H9 (cell line): ENCODE measurements at places on chromosomes 5 and 9. TPM values are rescaled to one million over a fixed set of nuclear protein-coding genes. Genes with fewer than 3 reads are reported as not detected.

GRCh38 chr5:54243483-54244080 is 66.8 kb downstream of the ARL15 start:
- DNase-seq: no peak
- no peak overlapping the region for H3K27ac ChIP-seq
- H3K4me3 ChIP-seq: no peak overlapping the region
- no peaks in the 10 kb centered on the region for H3K27me3 ChIP-seq

Gene SLC27A4
- 17.0 and 17.2 TPM in 2 replicates for total RNA-seq

DNA sequence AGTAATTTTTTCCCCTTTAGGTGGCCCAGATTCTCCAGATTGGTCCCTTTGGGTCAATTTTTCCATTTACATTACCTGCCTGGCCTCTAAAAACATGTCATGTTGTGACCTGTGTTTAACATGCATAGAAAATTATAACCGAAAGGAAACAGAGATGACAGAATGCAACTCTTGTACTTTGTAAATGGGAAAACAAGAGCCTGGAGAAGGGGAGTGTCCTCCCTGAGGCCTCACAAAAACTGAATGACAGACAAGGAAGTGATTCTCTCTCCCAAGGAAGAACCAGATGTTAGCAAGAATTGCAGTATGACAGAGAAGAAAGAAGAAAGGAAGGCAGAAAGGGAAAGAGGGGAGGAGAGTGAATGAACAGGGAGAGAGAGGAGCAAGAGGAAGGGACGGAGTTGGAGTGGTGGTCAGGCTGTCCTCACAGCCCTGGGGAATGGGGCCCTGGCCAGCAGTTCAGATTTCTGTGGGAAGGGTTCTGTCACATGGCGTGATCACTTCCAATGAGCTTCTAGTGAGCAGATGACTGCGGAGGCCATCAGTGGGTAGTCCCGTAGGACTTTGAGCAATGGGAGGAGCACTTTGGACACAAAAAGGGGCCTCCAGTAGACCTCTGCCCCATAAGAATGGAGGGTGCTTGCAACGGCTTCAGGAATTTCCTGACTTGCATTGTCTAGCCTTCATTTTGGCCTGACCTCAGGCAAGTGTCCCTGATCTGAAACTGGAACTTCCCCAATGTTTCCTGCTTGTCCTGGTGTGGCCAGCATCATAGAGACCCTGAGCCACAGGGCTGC is 31.6 kb downstream of the ABLIM3 start:
- H3K27me3 ChIP-seq: no peaks in the 10 kb centered on the region
- H3K36me3 ChIP-seq: no peaks in the 10 kb centered on the region
- no peaks in the 10 kb centered on the region for H3K4me1 ChIP-seq
- H3K27ac ChIP-seq: no peak overlapping the region
- H3K4me3 ChIP-seq: no peak overlapping the region
- DNase-seq: no peak

Gene CSF1R
- total RNA-seq: 0.13 TPM in 1 of 2 replicates, not detected in the other

- H3K4me3 ChIP-seq: no peak overlapping the region
- H3K27me3 ChIP-seq: no peaks in the 10 kb centered on the region
- H3K27ac ChIP-seq: no peak overlapping the region
Observed at GRCh38 chr5:126538579-126538978, 56.4 kb downstream of the ALDH7A1 start.

DNA sequence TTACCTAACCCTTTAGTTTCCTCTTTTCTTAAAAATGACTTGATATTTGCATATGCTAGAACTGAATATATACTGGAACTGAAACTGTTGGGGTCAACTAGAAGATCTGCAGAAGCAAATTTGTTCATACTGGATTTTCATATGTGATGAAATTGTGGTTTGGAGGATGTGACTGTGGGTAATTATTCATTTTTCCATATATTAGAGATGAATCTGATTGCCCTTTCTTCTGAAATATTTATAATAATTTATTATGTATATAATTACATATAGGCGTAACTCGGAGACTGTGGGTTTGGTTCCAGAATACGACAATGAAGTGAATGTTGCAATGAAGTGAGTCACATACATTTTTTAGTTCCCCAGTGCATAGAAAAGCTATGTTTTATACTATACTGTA is 149.1 kb downstream of the ATP10B start:
- no peak overlapping the region for H3K27ac ChIP-seq
- no peak for DNase-seq
- no peaks in the 10 kb centered on the region for H3K4me1 ChIP-seq
- no peak overlapping the region for H3K4me3 ChIP-seq

Gene PCDHA7
- 0.48 and 0.86 TPM in 2 replicates for total RNA-seq

DNA sequence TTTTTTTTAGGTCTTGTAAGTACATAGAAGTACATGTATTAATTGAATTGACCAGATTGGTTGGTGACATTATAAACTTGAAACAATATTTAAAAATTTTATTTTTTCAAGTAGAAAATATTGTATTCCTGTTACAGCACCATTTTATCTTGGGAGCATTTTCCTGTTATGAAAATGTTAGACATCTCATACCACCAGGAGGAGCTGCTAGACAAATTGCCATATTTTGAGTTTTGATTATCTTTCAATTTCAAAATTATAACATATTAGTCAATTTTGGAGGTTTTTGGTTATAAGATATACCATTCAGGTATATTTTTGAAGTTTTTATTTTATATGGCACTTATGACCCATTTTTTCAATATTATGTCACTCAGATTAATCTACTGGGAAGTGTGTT is 84.4 kb downstream of the CNTLN start:
- H3K4me3 ChIP-seq: no peak overlapping the region
- no peaks in the 10 kb centered on the region for H3K27me3 ChIP-seq
- DNase-seq: no peak
- no peaks in the 10 kb centered on the region for H3K4me1 ChIP-seq

- H3K4me1 ChIP-seq: peaks cover 3% of the 10 kb centered on the region; the same call in 1 of the 2 replicates
- peaks cover 5% of the 10 kb centered on the region; the same call in 2 of the 3 replicates for H3K36me3 ChIP-seq
- DNase-seq: no peak
- no peaks in the 10 kb centered on the region; the same call in 1 of the 2 replicates for H3K27me3 ChIP-seq
- no peak overlapping the region for H3K27ac ChIP-seq
Observed at GRCh38 chr5:82719368-82719767, 357.8 kb downstream of the TMEM167A start.

Gene AP3S1
- total RNA-seq: 74.5 and 78.4 TPM in 2 replicates

- H3K4me3 ChIP-seq: no peak overlapping the region
- H3K27ac ChIP-seq: no peak overlapping the region
- no peaks in the 10 kb centered on the region for H3K27me3 ChIP-seq
- no peaks in the 10 kb centered on the region; the same call in 1 of the 2 replicates for H3K4me1 ChIP-seq
Observed at GRCh38 chr9:14097215-14097614, 216.7 kb downstream of the NFIB start.

DNA sequence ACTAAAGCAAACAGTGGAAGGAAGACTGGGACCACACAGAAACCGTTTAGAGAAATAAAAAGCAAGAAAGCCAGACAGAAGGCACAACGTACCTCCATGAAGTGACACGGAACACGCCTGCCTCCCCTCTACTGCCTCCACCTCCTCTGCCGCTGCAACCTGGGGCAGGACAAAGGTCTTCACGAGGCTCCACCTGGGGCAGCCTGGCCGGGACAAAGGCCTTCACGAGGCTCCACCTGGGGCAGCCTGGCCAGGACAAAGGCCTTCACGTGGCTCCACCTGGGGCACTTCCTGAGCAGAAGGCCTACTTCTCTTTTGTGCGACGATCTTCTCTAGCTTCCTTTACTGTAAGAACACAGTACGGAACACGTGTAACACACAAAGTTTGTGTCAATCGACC is 11.7 kb downstream of the QSOX2 start:
- DNase-seq: no peak
- no peak overlapping the region for H3K27ac ChIP-seq
- peaks cover 11% of the 10 kb centered on the region for H3K36me3 ChIP-seq

- H3K4me1 ChIP-seq: no peaks in the 10 kb centered on the region
- no peak for DNase-seq
- no peak overlapping the region for H3K4me3 ChIP-seq
- H3K27me3 ChIP-seq: no peaks in the 10 kb centered on the region
Observed at GRCh38 chr9:137761032-137761431, 116.5 kb upstream of the CACNA1B start.

- H3K36me3 ChIP-seq: peaks cover 2% of the 10 kb centered on the region; the same call in 2 of the 3 replicates
- DNase-seq: no peak
- no peak overlapping the region for H3K4me3 ChIP-seq
- peaks cover 6% of the 10 kb centered on the region; the same call in 1 of the 2 replicates for H3K4me1 ChIP-seq
- H3K27me3 ChIP-seq: no peaks in the 10 kb centered on the region; the same call in 1 of the 2 replicates
Observed at GRCh38 chr9:16866587-16866986, 3.9 kb downstream of the BNC2 start.

DNA sequence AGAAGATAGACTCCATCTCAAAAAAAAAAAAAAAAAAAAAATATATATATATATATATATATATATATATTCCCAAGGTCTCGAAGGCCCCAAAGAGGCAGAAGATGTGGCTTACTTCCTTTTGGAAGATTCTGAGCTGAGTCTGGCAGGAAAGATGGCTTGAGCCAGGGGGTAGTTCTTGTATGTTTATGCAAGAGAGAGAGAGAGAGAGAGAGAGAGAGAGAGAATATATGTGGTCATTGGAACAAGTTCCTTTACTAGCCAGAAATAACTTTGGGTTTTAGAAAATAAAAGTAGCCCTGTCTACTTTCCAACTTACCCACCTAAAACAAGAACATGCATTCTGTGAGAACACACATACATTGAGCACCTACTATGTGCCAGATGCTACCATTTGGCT is 17.6 kb downstream of the NCS1 start:
- no peaks in the 10 kb centered on the region for H3K27me3 ChIP-seq
- H3K4me1 ChIP-seq: 0 out of 2 replicates have a peak, but pooled peaks cover 3% of the 10 kb centered on the region
- no peaks in the 10 kb centered on the region for H3K36me3 ChIP-seq
- H3K4me3 ChIP-seq: no peak overlapping the region
- DNase-seq: no peak
- no peak overlapping the region for H3K27ac ChIP-seq

Gene CYLC2
- total RNA-seq: not detected in 2 replicates

GRCh38 chr5:7869474-7870136 is 657 bp downstream of the MTRR start:
- H3K27ac ChIP-seq: no peak overlapping the region
- H3K27me3 ChIP-seq: no peaks in the 10 kb centered on the region
- H3K36me3 ChIP-seq: peaks cover 45% of the 10 kb centered on the region
- no peaks in the 10 kb centered on the region for H3K4me1 ChIP-seq

Gene BNIP1
- total RNA-seq: 8.0 and 8.8 TPM in 2 replicates

- no peak for DNase-seq
- H3K27me3 ChIP-seq: peaks cover 45% of the 10 kb centered on the region
- no peak overlapping the region for H3K27ac ChIP-seq
- H3K36me3 ChIP-seq: no peaks in the 10 kb centered on the region
- H3K4me3 ChIP-seq: no peak overlapping the region; the same call in 2 of the 3 replicates
Observed at GRCh38 chr9:97845130-97845529, 7.9 kb upstream of the FOXE1 start.

DNA sequence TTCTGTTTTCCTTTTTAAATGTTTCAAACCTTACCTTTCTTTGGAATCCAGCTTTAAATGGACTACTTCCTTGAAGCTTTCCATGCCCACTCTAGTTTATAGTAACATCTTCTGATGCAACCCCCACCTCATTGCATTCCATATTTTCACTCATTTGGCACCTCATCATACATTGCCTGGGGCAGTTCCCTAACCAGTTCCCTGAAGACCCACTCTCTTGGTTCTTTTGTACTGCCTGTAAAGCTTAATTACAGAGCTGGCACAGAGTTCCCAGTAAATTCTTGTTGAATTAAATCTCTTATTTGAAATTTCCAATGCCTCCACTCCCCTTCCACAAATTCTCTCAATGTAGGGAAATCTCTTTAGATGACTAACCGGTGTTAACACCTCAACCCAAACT is 257.2 kb downstream of the ARRDC3 start:
- H3K4me1 ChIP-seq: no peaks in the 10 kb centered on the region
- no peak overlapping the region for H3K27ac ChIP-seq
- no peak for DNase-seq
- H3K27me3 ChIP-seq: no peaks in the 10 kb centered on the region
- H3K4me3 ChIP-seq: no peak overlapping the region
- H3K36me3 ChIP-seq: peaks cover 4% of the 10 kb centered on the region
